ENCODE measurements at places on chromosomes 5 and 9.

GRCh38 chr9:89829346-89829745 lies 224.5 kb downstream of the GADD45G start:
- no peak for DNase-seq

DNA sequence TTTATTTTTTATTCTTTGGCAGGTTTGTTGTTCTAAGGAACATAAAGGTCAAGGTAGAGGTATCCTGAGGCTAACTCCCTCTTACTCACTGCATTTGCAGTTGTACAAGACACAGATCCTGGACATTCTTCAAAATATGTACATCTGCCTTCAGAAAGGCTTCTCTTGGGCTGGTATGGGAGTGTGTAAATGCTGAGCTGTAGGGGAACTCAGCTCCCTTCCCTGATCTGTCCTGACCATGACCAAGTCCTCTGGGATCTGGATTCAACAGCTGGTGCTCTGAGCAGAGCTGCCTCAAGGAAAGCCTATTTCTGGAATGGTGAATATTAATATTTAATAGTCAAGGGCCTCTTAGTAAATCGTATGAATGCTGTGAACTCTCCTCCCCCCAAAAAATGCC lies 117.4 kb downstream of the PRKACG start:
- no peak for DNase-seq

GRCh38 chr5:138975098-138975847 lies 100.1 kb upstream of the LRRTM2 start:
- DNase-seq, result no peak

DNA sequence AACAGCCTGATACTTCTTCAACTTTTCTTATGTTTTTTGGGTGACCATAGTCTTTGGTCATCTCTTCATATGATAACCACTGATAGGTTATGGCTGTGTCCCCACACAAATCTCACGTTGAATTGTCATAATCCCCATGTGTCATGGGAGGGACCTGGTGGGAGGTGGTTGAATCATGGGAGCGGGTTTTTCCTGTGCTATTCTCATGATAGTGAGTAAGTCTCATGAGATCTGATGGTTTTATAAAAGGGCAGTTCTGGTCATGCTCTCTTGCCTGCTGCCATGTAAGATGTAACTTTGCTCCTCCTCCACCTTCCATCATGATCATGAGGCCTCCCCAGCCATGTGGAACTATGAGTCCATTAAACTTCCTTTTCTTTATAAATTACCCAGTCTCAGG lies 8.7 kb downstream of the RHOBTB3 start:
- DNase-seq, result no peak

DNA sequence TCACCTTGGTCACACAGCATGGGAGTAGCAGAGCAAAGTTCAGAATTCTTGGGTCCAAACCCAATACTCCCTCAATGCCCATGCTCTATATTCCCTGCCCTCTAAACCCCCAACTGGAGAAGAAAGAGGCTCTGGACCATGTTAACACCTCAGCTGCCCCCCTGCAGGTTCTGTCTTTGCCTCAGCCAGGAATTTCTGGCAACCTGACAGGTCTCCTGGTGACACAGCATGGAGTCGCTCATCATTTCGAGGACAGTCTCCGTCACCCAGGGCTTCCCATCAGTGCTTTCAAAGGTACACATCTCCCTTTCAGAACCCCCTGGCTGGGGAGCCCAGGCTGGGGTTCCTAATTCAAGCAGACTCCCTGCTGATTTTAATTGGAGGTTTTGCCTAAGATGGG lies 189.5 kb downstream of the BRINP1 start:
- no peak for DNase-seq

GRCh38 chr9:136671646-136672430 lies 9.1 kb downstream of the EGFL7 start:
- no peak for DNase-seq

GRCh38 chr9:71758785-71759184 lies 9.5 kb downstream of the CEMIP2 start:
- DNase-seq, result peak; percentile 47

GRCh38 chr9:14401911-14402310 lies 88.0 kb upstream of the NFIB start:
- DNase-seq, result no peak

GRCh38 chr9:135224921-135225541 lies 137.6 kb downstream of the OLFM1 start:
- peak; percentile 52 for DNase-seq

DNA sequence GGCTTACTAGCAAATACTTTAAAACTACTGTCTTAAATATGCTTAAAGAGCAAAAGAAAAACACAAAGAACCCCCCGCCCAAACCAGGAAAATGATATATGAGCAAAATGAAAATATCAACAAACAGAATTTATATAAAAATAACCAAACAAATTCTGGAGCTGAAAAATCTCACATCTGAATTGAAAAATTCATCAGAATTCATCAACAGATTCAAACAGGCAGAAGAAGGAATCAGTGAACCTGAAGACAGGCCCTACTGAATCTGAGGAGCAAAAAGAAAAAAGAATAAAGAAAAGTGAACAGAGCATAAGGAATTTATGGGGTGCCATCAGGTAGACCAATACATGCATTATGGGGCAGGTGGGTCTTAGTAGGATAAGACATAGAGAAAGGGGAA lies 49.8 kb upstream of the SPTLC1 start:
- DNase-seq, result no peak

DNA sequence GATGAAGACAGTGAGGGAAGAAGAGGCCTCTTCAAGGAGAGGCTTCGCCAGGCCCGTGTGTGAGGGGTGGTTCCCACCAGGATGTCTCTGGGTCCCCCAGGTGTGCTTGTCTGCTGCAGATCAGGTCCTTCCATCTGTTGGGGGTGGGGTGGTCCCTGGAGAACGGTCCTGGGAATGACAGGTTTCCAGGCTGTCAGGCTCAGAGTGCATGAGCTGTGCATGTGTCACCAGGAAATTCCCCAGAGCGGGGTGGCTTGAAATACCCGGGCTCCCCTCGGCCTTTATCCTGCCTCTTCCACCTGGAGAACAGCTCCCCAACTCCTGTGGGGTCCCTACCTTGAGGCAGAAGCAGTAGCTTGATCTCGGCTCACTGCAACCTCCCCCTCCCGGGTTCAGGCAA lies 118.8 kb downstream of the GAPVD1 start:
- no peak for DNase-seq

DNA sequence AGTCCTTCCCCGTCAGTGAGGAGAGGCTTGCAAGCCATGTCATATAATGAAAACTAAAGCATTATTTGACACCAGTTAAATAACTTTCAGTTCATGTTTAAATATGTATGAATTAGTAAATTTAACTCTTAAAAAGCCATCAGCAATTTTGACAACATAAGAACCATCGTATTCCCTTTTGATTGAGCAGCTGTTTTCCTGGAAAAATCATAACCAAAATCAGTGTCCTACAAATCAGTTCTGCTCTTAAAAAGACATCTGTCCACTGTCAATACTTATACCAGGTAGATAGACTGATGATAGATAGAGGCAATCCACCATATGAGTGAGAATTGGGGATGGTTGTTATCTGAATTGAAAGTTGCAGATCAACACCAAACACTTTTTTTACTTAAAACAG lies 2.3 kb downstream of the DIRAS2 start:
- no peak for DNase-seq

- DNase-seq, result no peak
Measured at GRCh38 chr9:92631452-92632343, 38.2 kb downstream of the IPPK start.

GRCh38 chr5:84383296-84383815 lies 1.3 kb downstream of the EDIL3 start:
- DNase-seq, result no peak

GRCh38 chr5:154395407-154396106 lies 50.2 kb upstream of the SAP30L start:
- DNase-seq, result peak; percentile 84

GRCh38 chr9:122332644-122333043 lies 38.2 kb upstream of the PTGS1 start:
- no peak for DNase-seq

GRCh38 chr5:77177576-77177975 lies 32.9 kb upstream of the PDE8B start:
- no peak for DNase-seq

DNA sequence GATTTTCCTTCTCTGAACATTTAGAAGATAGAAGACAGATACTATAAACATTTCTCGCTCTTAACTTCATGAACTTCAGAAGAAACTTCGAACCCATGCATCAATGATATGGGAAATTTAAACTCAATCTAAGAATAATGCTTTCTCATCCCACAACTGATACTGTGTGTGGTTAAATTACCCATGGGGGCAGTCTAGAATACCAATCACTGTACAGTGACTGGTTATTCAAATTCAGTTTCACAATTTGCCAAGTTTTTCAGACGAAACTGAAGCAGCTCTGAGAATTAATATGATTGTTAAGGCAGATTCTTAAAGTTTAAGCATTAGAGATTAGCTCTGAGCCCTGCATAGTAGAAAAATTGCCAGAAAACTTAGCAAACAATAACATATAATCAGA lies 431.0 kb downstream of the SH3GL2 start:
- DNase-seq, result no peak

GRCh38 chr5:135996611-135997010 lies 32.2 kb upstream of the TGFBI start:
- DNase-seq, result no peak

DNA sequence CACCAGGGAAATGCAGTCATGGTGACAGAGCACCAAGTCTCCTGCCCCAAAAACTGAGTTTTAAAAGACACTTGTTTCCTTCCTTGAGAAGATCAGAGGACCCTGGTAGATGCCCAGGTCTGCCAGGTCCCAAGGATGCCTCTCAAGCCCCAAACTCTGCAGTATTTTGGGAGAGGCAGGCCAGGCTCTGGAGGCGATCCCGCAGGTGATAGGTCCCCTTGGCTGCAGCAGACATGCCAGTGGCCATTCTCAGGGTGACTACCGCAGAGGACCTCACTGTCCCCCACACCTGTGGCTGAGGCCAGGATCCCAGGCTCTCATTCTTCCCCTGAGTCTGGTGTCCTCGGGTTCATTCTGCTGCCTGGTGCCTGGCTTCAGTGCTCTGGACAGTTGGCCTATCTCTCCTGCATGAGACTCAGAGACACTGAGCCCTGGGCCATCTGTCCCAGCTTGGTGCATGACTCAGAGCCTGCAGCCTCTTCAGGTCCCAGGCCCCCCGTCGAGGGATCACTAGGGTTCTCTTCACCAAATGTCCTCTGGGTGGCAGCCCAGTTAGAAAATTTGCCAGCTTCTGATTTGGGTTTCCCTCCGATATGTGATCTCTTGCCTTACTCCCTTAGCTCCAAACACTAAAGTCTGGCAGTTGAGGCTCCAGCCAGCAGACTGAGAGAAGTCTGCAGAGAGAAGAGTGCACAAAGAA lies 59.7 kb upstream of the GARNL3 start:
- DNase-seq, result no peak

DNA sequence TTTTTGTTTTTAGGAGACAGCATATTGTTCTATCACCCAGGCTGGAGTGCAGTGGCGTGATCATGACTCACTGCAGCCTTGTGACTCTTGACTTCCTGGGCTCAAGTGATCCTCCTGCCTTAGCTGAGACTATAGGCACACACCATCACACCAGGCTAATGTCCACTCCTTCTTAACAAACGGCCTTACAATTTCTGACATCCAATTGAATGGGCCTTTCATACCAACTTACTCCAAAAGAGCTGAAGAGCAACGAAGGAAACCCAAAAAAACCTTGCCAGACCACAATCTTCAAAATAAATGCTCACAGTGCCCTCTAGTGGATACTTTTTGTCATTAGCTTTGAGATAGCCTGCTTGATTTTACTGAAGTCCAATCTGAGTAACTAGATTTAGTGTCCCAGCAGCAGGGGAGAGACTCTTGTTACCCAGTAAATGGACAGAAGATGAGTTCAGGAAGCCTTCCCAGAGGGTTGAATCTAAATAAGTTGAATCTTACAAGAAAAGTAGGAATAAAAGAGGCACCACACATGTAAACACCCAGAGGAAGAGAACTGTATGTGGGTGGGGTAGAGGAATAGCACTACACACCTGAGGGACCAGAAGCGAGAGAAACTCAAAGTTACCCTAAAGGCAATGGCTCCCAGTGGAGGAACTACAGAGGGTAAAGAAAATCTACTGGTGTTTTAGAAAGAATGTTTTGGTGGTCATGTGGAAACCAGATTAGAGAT lies 9.3 kb downstream of the ZNF622 start:
- peak; percentile 40 for DNase-seq

DNA sequence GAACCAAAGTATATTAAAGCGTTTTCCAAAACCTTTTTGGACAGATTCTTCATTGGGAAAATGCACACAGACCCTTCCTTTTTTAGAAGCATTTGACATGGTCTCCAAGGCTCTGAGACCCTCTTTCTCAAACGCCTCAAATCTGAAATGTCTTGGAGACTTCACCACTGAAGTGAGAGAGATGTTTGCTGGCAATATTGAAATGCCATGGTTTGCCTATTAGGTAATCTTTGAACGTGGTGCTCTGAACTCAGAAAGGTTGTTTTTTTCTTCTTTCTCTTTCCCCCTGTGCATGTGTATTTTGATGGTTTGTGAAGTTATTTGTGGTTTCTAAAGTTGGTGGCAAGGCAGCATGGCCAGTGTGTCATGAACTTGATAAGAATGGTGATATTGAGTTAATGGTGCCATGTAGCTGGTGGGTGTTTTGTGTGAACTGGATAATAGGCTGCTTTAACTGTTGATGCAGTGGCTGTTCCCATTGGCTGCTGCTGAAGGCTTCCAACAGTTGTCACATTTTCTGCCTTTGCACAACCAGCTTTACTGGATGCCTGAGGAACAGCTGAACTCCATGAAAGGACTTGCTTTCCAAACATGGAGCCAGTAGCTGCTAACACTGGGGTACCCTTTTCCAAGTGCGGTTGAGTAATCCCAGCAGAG lies 1.7 kb downstream of the PALM2AKAP2 start:
- DNase-seq, result no peak

DNA sequence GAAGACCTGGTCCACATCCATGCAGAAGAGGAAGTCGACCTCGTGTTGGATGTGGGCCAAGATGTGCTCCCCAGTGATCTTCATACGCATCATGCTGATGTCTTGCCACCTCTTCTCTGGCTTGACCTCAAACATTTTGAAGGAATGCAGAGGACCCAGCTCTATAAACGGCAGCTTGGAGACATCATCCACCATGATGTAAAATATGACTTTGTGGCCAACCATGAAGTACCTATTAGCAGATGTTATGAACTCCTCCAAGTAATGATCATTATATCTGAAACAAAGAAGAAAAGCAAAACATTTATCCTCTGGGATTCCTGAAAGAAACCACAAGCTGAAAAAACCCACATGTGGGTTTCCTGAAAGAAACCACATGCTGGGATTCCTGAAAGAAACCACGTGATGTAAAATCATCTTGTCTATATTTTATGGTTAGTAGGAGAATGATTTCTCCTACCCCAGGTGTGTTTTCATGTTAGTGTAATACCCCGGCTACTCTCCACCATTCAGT lies 52.3 kb downstream of the GGTA1 start:
- no peak for DNase-seq

DNA sequence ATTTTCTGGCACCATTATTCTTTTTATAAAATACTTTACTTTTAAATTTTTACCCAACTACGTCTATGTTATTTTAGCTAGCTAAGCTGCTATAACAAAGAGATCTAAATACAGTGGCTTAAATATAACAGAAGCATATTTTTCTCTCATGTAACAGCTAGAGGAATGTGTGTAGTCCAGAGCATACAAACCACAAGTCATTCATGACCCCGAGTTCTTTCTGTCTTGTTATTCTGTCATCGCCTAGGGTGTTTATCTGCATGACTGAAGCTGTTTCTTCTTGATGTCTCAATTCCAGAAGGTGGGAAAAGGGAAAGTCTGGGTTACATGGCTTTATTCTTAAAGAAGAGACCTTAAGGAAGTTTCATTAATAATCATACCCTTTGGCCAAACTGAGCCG lies 136.9 kb upstream of the RFX3 start:
- DNase-seq, result no peak
